Adrenal gland (tissue), 19 donors: ENCODE measurements at places on chromosomes 4 and X. TPM values are rescaled to one million over a fixed set of nuclear protein-coding genes. Genes with fewer than 3 reads are reported as not detected.

Gene METAP1
- total RNA-seq: 30.4 TPM

Gene TMEM185A
- total RNA-seq: 35.4 TPM

Gene CNGA1
- total RNA-seq: 1.9 TPM

Gene NHSL2
- total RNA-seq: 4.6 TPM

Gene ZDHHC9
- total RNA-seq: 28.4 TPM

Gene MAGEB18
- not detected for total RNA-seq

Gene PTPN13
- total RNA-seq: 20.2 TPM

Gene SPANXA1
- total RNA-seq: not detected

Gene GATA1
- total RNA-seq: 0.43 TPM

Gene STATH
- not detected for total RNA-seq

Gene GASK1B
- 194 TPM for total RNA-seq

Gene ETDA
- total RNA-seq: not detected

Gene NMU
- 0.39 TPM for total RNA-seq

Gene TRIM2
- total RNA-seq: 48.5 TPM

Gene LDB2
- 34.1 TPM for total RNA-seq

Gene TKTL2
- total RNA-seq: not detected

Gene ZMAT1
- 2.9 TPM for total RNA-seq

Gene TSPAN6
- total RNA-seq: 31.2 TPM
